ENCODE measurements at places on chromosomes 4 and X. TPM values are rescaled to one million over a fixed set of nuclear protein-coding genes. Genes with fewer than 3 reads are reported as not detected.

Gene CCNB3
- total RNA-seq, result 0.38 TPM

Gene SSX4B
- 0.25 TPM for total RNA-seq

Gene GSPT2
- 19.3 TPM for total RNA-seq

Gene SPANXN3
- total RNA-seq, result not detected

Gene HTN1
- total RNA-seq, result not detected

- ATAC-seq, result no peak
Observed at GRCh38 chr4:84502955-84503373, 3.9 kb upstream of the NKX6-1 start.

DNA sequence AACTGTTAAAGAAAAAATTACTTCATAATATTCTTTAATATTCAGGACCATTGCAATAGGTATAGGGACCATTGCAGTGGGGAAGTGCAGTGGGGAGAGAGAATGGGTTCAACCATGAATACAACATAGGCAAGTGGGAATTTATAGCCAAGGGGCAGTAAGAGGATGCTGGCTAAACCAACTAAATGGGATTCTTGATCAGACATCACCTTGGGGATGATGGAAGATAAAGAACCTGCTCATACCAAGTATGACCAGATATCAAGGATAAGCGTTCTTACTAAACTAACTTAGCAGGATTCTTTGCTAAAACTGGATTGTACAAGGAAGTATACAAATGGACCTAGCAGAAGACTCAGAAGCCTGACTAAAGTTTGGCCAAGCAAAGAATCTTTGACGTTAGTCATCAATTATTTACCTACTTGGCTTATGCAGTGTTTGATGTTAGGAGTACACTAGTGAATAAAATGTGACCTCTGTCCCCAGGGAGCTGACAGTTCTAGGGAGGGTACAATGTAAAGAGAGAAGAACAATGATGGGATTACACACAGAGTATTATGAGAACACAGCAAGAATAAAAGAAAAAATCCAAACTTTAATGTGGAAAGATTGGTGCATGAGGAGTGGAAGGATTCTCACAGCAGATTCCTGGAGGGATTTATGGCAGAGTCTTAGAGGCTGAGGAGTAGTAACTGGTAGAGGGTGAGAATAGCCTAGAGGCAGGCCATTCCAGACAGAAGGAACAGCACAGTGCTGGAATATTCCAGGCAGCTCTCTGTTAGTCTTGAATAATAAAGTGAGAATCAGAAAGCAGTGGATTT lies 54.7 kb upstream of the MYOZ2 start:
- no peak for ATAC-seq

- ATAC-seq, result peak; percentile 58
Observed at GRCh38 chr4:137474711-137475301, 57.5 kb downstream of the PCDH18 start.

DNA sequence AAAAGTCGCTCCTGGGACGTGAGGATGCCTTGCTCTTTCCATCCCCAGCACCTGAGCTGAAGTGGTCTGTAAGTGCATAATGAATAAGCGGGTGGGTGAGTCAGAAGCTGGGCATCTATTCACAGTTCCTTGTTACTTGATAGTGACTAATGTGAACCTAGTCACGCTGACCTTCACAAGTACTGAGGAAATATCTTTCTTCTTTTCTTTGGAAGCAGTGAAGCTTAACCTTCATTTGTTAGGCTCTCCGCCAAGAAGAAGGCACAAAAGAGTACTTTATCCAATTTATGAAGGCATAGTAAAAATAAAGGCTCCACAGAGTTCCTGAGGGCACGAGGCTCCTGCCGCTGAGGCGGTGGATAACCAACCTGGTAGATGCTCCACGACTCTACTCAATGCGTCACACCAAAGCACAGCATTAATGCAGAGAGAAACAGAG lies 475.7 kb upstream of the SLIT2 start:
- ATAC-seq, result peak; percentile 97

DNA sequence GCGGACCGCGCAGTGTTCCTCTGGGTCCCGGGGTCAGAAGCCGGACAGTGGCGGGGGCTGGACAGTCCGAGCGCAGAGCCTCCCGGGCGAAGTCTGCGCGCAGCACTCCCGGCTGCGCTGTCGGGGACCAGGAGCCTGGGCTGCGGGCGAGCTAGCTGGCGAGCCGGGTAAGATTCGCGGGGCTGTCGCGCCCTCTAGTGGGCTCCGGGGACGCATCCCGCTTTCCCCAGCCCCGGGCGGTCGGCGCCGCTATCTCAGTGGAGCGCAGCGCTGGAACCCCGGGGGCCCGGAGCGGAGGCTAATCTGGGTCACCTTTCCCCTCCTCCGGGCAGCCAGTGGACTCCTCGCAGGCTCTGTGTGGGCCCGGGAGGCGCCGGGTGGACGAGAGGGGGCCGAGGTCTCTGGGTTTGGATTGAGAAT lies 4.2 kb downstream of the PDGFRA start:
- peak; percentile 95 for ATAC-seq

DNA sequence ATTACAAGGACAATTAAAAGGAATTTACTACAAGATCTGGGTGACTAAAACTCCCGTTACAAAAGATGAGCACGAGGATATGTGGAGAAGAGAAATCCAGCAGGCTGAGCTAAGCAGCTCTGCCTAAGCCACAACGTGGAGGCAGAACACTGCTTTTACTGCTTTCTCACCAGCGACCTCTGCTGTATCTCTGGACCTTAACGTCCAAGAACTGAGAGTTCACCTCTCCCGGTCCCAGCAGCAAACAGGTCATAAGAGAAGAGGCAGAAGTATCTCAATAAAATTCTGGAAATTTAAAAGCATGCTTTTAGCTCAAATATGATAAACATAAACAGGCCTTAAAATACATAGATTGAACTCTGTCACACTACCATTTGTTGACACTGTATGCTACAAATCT lies 81.0 kb downstream of the ADGRA3 start:
- peak; percentile 71 for ATAC-seq

GRCh38 chr4:127120441-127121090 lies 512.2 kb upstream of the INTU start:
- ATAC-seq, result no peak

- peak; percentile 2 for ATAC-seq
Observed at GRCh38 chr4:82430964-82431745, 765 bp downstream of the ENOPH1 start.

All from motor neuron (in vitro differentiated cells).